ENCODE measurements at places on chromosomes 2 and 18.
A peak's percentile ranks its signal among the peaks of the same experiment; 100 is the strongest.

- DNase-seq = no peak
Measured at GRCh38 chr2:47504174-47504810, 101.3 kb downstream of the MSH2 start.

DNA sequence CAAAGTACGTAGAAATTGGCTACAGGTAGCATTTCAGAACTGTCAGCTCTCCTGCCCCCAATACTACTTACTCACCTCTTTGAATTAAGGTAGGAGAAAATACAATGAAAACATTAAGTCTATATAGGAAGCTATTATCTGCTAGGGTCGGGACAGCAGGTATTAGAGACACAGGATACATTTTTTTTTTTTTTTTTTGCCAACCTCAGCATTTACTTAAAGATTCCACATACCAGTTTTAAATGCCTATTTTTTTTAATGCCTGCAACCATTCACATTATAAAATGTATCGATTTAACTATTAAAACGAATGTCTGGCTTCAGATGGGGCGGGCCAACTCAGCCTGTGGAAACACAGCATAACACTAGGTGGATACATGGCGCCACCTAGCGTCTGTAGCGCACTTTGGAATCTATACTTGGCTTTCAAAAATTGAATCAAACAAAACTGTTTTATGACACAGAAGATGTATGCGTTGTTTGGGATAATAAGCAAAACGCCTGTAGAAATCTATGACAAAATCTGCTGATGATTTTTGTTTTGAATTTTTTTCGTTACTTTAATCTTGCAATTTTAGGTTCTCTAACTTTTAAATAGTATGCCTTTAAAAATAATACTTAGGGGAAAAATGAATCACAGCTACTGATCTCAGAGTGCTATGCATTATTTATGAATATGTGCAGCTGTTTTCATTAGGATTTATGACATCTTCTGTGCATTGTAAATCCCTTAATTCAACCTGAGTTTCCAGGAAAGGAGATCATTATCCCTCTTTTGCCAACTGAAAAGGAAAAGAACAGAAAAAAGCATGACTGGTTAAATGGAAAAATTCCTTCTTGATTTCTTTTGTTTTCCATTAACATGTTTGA is 261.0 kb downstream of the NYAP2 start:
- peak; percentile 77 for DNase-seq

DNA sequence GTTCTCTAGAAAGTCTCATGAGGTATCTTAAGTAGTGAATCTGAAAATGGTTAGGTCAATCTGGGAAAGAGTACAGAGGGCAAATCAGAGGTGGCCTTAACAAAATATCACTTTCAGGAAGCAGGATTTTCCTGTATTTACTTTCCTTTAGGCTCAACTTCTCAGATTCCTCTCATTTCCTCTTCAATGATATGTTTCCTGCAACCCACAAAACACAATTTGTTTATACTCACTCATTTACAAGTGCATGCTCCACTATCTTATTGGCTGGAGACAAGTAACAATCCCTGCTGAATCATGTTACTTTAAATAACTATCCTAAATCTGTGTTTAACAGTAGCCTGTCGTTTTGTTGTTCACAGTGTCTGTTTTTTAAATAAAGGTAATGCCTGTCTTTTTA is 228.1 kb downstream of the DSC3 start:
- DNase-seq = no peak

GRCh38 chr2:64625299-64626145 is 28.2 kb downstream of the SERTAD2 start:
- no peak for DNase-seq

- no peak for DNase-seq
Measured at GRCh38 chr2:171557363-171557762, 35.1 kb downstream of the CYBRD1 start.

GRCh38 chr2:40450066-40450795 is 1.7 kb downstream of the SLC8A1 start:
- DNase-seq = no peak

GRCh38 chr2:41873102-41874031 is 174.5 kb upstream of the PKDCC start:
- no peak for DNase-seq

DNA sequence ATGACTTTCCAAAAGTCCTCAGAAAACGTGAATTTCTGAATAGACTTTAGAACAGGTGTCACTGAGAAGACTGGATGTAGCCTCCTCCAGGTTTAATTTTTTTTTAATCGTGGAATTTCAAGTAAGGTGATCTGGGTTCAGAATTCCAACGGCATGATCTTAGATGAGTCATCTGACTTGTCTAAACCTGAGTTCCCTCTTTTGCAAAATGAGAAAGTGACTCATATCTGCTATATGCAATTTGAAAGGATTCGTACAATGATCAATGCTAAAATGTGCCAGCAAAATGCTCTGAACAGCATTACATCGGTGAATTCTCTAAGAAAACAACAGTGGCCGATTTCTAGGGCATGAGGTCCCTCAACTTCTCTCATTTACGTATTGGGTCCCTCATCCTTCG is 69.1 kb upstream of the ZNF516 start:
- no peak for DNase-seq

- no peak for DNase-seq
Measured at GRCh38 chr2:144495227-144496091, 24.5 kb downstream of the ZEB2 start.

DNA sequence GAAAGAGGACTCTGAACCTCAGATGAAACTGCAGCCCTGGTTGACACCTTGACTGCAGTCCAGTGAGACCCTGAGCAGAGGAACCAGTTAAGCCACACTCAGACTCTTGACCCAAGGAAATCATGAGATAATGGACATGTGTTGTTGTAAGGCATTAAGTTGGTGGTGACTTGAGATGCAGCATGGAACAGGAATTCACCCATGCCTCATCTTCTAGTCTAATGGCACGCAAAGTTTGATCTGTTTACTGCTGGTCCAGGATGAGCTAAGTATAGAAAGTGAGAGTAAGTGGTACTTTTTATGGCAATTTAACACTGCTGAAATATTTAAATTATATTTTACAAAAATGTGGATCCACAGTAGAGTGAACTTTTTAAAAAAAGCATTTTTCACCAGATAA is 51.3 kb upstream of the LTBP1 start:
- no peak for DNase-seq

- no peak for DNase-seq
Measured at GRCh38 chr2:8239531-8240088, 442.2 kb upstream of the ID2 start.

DNA sequence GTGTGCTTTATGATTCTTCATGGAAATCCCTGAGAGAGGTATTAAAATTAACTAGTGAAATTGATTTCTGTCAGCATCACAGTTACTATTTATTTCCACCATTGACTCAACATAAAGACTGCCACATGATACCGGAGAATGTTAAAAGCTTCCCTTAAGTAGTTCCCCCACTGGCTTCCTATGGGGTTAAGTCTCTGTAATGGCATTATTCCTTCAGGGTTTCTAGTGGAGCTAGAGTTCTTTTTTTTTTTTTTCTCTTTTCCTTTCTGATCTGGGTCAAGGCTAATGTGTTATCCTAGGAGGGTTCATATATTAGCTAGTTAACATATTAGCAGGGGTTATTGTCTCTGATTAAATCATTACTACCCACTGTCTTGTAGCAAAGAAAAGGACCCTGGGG is 1919.1 kb upstream of the PIK3C3 start:
- DNase-seq = no peak

DNA sequence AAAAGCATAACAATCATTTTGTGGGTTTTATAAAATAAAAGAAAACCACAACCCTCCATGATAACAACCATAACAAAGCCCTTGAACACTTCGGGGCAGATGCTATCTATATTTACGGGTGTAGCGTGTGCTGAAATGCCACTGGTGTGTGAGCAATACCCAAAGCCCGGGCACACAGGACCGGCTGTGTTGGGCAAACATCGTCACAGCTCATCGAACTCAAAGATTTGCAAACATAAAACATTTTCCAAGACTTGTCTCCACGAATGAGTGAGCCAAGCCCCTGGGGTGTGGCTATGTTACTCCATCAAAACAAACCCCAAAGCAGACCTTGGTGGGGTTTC is 290.2 kb downstream of the LPIN1 start:
- no peak for DNase-seq

DNA sequence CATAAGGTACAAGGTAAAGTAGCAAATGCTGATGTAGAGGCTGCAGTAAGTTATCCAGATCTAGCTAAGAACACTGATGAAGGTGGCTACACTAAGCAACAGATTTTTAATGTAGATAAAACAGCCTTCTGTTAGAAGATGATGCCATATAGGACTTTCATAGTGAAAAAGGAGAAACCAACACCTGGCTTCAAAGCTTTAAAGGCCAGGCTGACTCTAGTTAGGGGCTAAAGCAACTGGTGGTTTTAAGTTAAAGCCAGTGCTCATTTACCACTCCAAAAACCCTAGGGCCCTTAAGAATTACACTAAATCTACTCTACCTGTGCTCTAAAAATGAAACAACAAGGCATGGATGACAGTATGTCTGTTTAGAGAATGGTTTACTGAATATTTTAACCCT is 131.0 kb downstream of the DNAH6 start:
- DNase-seq = no peak

- DNase-seq = no peak
Measured at GRCh38 chr2:28993206-28993960, 12.3 kb downstream of the TOGARAM2 start.

DNA sequence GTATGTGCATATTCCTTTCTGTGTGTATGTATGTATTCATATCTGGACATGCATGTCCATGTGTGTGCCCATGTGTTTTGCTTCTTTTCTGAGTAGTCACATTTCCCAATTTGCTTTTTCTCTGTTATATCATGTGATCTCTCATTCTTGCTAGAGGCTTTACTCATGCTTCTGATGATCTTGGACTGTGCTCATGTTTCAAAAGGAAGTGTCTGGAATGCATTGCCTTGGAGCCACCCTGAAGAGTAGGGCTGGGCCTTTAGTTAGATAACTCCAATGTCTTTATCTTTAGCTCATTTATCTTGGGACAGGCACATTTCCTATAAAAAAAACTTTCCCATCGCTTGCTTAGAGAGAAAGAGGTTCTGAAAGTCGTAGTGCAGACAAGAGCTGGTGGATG is 859.2 kb downstream of the CNTNAP5 start:
- DNase-seq = no peak

DNA sequence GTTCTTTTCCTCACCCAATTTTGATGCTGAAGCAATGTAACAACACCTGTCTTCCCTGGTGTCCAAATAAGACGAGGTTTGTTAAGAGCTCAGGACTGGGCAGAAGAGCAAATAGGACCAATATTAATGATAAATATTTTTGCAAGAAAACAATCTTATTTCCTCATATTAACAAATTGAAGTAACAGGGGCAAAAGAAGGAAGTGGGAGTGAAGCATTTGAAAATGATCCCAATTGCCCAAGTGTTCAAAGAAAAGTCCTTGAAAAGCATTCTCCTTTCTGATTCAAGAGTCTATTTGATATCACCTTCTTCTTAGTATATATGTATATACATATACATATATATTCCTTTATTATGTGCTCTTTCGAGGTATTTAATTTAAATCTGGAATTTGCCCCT is 418.8 kb downstream of the ARHGAP15 start:
- no peak for DNase-seq

GRCh38 chr2:8525582-8526402 is 156.1 kb upstream of the ID2 start:
- DNase-seq = peak; percentile 57

DNA sequence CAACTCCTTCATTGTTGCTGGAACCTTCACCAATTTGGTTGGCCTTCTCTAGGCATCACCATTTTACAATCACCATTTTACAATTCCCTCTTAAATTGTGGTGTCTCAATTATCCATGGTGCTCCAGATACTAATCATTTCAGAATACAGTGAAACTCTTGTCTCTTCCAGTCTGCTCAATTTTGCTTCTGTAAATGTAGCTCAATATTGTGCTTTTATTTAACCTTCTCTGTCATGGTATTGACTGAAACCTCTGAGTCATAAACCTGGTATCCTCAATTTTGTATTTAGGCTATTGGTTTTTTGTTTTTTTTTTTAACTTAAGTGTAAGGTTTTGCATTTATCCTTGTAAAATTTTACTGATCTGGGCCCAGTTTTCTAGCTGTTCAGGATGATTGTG is 16.1 kb downstream of the STRADB start:
- no peak for DNase-seq

GRCh38 chr2:219636941-219637841 is 9.8 kb downstream of the SLC4A3 start:
- no peak for DNase-seq

- DNase-seq = no peak
Measured at GRCh38 chr2:150110548-150110947, 376.9 kb downstream of the RND3 start.

GRCh38 chr2:168592181-168592831 is 136.2 kb downstream of the CERS6 start:
- DNase-seq = no peak

DNA sequence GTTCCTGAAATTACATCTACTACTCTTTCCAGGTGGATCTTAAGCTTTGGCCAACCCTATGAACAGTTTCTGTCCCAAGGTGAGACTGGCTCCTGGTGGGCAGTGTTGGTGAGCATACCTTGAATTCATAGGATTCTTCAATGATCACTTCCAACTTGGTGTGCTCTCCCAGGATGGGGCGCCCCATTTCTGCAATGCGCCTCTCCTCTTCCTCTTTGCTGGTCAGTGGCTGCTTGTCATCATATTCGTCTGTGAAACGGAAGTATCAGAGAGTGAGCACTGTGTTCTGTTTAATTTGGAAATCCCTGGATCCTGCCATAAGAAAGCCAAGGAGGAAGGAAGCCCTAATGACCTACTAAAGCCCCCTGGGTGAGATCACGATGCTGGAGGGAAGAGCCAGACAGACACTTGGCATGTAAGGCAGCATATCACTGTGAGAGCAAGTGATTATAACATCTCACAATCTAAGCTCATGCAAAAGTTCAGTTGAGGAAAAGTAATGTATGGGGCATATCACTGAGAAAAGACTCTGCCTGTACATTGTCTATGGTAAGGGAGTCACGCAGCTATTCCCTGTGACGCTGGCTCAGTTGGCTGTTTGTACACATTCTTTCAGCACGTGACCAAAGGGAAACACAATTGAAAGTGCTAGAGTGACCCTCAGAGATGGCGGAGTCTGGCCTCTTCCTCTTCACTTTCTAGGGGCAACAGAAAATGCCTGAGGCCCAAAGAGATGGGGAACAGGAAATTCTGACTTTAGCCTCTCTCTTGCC is 287.0 kb downstream of the SLC8A1 start:
- no peak for DNase-seq

DNA sequence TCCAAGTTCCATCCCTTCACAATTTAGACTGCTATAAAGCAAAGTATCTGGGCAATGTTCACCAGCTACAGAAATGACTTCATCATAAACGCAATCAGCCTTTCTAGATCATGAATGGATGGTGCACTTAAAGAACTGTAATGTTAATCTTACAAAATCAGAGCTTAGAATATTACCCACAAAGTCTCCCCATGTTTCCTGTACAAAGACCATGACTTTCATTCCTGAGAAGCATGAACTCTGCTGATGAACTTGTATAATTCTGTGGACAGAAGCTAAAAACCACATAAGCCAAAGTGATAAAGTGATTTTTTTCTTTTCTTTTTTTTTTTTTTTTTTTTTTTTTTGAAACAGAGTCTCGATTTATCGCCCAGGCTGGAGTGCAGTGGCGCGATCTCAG is 53.3 kb downstream of the C1D start:
- DNase-seq = no peak

Data from dorsolateral prefrontal cortex (tissue), 122 donors.